Activated T-cell treated with anti-CD3 and anti-CD28 coated beads, Interleukin-2, amount 50 U/mL, for 1 hour (primary cell): ENCODE measurements at places on chromosomes 16 and 17.

GRCh38 chr16:58098207-58099096 lies 30.7 kb downstream of the CFAP20 start:
- no peak for DNase-seq

DNA sequence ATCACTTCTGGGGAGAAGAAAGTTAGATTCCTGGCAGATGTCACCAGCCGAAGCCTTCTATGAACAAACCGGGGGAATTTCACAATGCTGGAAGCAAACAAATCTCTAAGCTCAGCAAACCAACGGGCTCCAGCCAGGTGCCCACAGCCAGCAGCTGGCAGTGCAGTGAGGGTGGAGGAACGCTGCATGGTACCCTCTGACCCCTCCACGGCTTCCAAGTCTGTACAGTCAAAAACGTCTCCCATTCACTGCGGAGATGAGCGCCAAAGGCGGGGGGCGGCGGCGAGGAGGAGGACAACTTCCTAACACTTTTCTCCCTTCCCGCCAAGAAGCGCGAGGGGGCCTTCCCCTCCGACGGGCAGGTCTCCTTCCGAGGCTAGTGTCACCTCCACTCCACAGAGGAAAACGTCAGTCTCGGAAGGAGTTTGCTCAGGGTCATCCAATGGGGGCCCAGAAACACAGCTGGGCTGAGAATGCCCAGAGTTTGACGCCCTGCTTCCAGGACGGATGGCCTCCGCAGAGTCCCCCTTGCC lies 924 bp downstream of the ZNF598 start:
- no peak for DNase-seq

GRCh38 chr17:40932608-40933007 lies 4.8 kb downstream of the KRT23 start:
- DNase-seq: no peak

GRCh38 chr16:30064729-30065101 lies 845 bp upstream of the ALDOA start:
- DNase-seq: no peak

GRCh38 chr16:7268182-7268581 lies 64.5 kb upstream of the RBFOX1 start:
- DNase-seq: no peak

GRCh38 chr16:30767767-30768465 lies 5.8 kb downstream of the RNF40 start:
- DNase-seq: no peak

DNA sequence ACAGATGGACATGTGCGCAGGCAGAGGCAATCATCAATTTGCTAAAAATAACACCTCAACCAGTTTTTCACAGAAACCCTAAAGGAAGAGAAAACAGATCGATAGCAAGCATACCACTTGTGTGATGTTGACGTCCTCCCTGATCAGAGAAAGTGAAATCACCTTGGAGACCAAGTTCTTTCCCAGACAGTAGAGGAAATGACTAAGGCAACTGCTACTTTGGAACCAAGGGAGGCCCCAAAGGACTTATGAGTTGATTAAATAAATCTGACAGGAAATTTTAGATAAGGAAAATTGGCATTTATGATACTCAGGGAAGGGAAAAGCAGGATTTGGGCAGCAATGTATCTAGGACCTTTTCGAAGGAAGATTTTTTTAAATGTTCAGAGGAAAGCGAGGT lies 267.1 kb upstream of the ASIC2 start:
- DNase-seq: no peak

GRCh38 chr16:83701494-83701893 lies 106.3 kb upstream of the HSBP1 start:
- no peak for DNase-seq

GRCh38 chr16:19830902-19831560 lies 53.6 kb downstream of the GPRC5B start:
- DNase-seq: no peak

- DNase-seq: no peak
Measured at GRCh38 chr17:63544467-63545301, 5.6 kb upstream of the DCAF7 start.

GRCh38 chr16:50202926-50203624 lies 50.0 kb downstream of the TENT4B start:
- DNase-seq: no peak

GRCh38 chr16:5075637-5076036 lies 4.0 kb downstream of the ALG1 start:
- no peak for DNase-seq

GRCh38 chr17:35119370-35120165 lies at the start of gene RAD51D:
Gene RAD51D, minus strand, starts transcription at chr17:35119860. Its CDS starts 247 bp downstream, at chr17:35119613.
- DNase-seq: peak; percentile 88

DNA sequence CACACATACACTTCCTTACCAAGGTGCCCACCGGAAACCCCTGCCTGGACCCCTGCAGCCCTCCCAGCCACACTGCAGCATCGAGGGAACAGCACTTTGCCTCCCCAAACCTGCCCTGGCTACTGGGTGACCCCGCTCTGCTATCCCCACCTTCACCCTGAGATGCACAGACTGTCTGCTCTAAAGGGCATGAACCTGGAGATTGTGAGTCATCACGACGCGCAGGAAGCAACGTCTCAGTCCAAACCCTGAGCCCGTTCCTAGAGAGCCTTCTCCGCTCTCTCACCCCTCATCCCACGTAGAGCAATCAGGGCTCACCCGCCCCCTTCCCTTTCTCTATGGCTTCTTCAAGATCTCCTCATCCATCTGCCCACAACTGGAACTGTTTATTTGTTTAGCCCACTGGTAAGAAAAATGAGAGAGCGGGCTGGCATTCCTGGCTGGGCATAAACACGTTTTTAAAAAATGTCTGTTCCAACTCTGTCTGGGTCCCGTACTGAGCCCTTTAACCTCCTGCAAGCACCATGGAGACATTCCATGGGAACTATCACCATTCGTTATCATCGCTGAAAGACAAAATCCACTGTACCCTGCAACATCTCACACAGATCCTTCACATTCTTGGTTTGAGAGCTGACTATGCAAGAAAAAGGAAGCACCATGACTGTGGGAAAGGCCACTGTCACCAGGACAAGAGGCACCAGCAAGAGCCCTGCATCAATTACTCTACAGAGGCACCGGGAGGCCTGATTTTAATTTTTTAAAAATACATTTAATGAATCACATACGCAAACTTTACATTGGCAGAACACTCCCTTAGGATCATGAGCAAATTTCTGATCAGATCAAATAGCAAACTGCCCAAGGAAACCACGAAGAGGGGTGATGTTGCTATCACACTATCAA lies 28.2 kb downstream of the ZFHX3 start:
- DNase-seq: no peak

DNA sequence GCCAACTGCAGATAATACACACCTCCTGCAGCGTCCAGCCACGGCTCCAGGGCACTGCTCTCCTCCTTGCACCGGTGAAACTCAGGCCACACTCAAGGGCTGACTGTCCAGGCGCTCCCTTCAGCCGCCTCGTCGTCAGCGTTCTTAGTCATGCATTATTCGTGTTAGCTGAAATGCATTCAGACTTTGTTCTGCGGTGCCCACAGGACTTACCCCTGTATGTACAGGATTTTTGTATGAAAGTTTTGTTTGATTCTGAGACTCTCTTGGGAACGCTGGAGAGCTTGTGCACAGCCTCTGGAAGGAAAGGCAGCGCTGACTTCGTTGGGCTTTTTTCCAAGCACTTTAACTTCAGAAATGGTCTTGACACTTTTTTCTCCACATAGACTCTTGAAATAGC lies 22.1 kb downstream of the CIBAR2 start:
- DNase-seq: no peak

- DNase-seq: no peak
Measured at GRCh38 chr16:54324716-54325115, 38.1 kb upstream of the IRX3 start.

DNA sequence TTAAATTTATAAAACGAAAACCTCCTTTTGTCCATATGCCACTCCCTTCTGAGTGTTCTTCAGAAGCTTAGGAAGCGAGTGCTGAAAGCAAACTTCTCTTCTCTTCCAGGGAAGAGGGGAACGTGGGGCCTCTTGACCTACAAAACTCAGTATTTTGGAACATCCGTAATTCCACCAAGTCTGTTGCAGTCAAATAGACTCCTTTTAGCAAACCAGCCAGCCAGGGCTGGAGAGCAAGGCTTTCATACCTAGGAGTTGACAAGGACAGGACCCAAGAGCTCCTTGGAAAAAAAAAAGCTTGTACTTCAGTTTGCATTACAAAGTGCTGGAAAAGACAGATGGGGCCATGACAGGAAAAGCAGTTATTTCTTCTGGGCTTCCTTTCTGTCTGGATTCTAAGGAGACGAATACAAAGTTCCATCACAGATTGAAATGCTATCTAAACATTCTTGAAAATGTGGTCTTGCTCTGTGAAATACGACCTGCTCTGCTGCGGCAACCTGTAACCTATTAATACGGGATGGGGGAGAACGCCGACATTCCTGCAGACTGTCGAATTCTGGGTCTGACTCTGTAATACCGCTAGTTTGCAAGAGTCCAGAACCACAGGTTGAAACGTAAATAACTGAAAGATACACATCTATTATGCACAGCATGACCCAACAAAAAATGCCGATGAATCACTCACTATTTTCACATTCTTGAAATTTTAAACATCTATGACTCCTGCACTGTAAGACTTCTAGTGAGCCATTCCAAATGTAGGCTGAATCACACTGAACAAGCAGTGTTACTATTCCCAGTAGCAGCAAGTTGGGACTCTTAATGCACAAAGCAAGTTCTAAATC lies 20.6 kb downstream of the VPS53 start:
- DNase-seq: no peak

DNA sequence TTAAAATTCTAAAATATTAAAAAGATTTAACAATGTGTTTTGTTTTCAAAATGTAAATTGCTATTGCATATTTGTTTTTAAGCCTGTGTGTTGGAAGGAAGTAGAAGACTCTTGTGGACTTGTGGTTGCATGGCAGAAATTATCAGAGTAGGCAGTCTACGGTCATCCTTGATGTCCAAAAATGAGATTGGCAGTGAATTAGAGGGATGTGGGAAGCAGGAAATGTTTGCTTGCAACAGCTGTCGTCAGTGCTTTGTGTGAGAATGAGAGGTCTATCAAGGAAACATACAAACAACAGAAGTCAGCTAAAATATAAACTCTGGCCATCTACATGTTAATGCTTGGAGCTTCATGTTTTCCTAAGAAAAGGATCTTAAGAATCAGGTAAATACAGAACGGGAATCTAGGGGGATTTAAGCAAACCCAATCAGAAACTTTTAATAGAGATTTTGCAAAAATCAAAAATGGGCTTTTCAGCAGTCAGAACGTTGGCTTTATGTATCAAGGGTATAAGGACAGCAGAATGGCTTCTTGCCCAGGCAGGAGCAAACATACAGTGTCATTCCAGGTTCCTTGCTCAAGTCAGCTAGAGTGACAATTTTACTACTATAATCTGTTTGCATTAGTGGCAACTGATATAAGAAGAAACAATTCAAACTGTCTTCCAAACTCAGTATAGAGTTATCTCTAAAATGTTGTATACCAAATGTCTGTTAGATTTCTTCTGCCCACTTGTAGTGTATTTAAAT lies 196.7 kb downstream of the CYB561 start:
- DNase-seq: no peak

- no peak for DNase-seq
Measured at GRCh38 chr17:1147664-1148063, 32.1 kb downstream of the ABR start.

- DNase-seq: no peak
Measured at GRCh38 chr16:30184891-30185682, 1.7 kb downstream of the CORO1A start.

DNA sequence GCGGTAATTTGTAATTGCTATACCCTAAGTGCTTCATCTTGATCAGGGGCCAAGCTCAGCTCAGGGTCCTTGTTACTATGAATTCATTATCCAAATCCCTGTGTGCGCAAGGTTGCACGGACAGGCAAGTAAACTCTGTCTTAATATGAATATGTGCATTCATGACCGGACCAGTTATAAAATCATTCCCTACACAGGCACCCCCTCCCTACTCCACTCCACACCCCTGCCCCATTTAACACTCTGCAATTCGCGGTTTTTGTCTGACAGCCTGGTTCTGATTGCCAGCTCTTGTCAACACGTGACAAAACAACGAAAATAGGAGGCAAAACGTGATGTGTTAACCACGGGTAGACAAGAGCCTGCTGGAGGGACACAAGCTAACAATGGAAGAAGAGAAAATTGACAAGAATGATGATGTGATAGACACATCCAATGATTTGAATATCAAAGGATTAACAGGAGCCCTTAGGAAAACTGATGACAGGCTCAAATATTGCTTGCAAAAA lies 76.5 kb downstream of the CACNG3 start:
- no peak for DNase-seq

DNA sequence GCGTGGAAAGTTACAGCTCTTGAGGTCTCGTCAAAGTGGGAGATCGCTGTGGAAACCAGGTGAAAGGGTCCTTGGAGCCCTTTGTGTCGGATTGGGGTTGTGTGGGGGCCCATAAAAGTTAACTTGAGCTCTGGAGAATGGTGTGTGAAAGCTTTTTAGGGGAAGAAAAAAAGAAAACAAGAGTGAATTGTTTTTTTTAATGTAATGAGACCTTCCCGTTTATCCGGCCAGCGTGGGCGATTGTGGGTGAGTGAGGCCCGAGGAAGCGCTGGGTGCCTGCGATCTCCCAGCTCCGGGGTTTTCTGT lies 150.6 kb downstream of the MSI2 start:
- DNase-seq: no peak

DNA sequence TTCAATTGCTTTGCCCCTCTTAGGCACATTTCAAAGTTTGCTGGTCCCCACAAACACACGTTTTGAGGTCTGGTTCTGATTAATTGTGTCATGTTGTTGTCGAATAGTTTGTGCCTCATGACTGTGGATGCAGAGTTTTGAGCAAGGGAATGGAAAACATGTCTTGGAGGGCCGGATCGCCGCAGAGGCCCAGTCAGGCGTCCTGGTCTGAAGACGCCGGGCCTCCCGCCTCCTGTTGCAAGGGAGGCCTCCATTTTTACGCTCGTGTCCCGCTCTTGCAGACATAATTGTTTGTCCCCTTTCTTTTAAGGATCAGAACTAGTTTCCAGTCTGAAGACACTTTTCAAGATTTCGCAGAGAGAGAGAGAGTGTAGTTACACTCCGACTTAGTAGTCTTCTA lies 3.2 kb downstream of the NTN1 start:
- no peak for DNase-seq

GRCh38 chr17:50137042-50137441 lies 7.1 kb upstream of the SAMD14 start:
- no peak for DNase-seq

GRCh38 chr17:77832180-77832560 lies 126.3 kb upstream of the TNRC6C start:
- DNase-seq: peak; percentile 2
